NCI-H510A treated with DMSO at 0.1 percent for 48 hours (cell line): ENCODE measurements at places on chromosomes 3 and 15.

DNA sequence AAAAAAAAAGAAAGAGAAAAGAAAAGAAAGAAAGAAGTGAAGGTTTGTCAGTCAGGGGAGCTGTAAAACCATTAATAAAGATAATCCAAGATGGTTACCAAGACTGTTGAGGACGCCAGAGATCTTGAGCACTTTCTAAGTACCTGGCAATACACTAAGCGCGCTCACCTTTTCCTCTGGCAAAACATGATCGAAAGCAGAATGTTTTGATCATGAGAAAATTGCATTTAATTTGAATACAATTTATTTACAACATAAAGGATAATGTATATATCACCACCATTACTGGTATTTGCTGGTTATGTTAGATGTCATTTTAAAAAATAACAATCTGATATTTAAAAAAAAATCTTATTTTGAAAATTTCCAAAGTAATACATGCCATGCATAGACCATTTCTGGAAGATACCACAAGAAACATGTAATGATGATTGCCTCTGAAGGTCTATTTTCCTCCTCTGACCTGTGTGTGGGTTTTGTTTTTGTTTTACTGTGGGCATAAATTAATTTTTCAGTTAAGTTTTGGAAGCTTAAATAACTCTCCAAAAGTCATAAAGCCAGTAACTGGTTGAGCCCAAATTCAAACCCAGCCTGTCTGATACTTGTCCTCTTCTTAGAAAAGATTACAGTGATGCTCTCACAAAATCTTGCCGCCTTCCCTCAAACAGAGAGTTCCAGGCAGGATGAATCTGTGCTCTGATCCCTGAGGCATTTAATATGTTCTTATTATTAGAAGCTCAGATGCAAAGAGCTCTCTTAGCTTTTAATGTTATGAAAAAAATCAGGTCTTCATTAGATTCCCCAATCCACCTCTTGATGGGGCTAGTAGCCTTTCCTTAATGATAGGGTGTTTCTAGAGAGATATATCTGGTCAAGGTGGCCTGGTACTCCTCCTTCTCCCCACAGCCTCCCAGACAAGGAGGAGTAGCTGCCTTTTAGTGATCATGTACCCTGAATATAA lies 2.0 kb downstream of the B2M start:
- DNase-seq: peak; percentile 18

DNA sequence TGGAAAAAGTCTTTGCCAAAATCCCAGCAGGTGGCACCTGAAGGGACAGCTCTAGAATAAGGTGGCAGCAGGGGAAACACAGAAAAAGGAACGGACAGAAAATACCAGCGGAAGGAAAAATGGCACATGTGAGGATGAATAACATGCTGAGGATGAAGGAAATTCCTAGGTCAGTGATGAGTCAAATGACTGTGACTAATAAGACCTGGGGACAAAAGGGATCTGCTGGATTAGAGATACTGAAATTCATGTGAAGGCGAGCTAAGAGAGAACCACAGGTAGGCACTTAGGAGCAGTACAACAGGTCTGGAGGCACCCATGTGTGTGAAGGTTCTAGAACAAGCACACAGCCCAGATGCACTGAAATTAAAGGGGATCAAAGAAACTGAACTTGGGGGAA lies 482.5 kb downstream of the FOXP1 start:
- DNase-seq: no peak

GRCh38 chr3:57530071-57530608 lies 14.0 kb downstream of the DNAH12 start:
- no peak for DNase-seq

GRCh38 chr3:99781761-99782160 lies 35.9 kb upstream of the CMSS1 start:
- DNase-seq: no peak

DNA sequence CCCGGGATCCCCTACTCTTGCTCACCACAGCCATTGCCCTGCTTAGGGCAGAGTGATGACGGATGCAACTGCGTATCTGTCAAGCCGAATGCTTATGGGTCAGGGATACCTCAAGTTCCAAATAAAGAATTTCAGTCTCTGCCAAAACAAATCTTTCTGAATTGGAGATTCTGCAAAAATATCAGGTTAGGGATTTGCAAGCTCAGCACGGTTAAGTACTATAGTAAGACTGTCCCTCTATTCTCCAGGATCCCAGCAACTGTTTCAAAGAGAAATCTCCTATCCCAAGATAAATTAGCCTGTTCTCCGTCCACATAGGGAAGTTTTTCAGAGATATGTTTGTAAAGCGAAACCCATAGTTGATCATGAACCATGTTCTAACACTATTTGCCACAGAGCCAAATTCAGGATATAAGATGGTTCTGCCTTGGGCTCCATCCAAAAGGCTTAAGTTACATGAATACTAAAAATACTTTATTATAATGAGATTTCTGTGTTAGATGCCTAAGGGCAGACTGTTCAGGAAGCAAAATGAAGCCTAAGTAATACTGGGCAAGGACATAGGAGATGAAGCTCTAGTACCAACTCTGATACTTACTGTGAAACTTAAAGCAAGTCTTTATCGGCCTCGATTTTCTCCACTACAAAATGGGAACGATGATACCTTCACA lies 100.1 kb upstream of the LPP start:
- DNase-seq: no peak

GRCh38 chr15:71804226-71804625 lies 6.1 kb upstream of the NR2E3 start:
- no peak for DNase-seq

DNA sequence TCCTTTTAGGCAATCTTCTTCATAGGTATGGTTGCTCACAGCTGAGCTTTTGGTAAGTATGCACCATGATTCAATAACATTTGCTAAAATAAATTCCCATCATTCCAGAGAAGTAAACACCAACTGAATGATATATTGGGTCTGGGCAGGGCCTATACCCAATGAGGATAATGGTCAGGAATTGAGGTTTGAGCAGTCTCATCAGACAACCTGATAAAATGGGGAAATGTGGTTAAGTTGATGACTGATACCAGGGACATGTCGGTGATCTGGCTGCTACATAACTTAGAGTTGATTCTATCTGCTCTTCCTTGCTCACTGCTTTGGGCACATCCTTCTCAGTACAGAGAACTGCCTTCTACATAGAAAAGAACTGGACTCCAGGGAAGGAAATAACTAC lies 92.9 kb downstream of the GPR156 start:
- no peak for DNase-seq

- DNase-seq: no peak
Observed at GRCh38 chr15:69125236-69125635, 35.2 kb upstream of the GLCE start.

DNA sequence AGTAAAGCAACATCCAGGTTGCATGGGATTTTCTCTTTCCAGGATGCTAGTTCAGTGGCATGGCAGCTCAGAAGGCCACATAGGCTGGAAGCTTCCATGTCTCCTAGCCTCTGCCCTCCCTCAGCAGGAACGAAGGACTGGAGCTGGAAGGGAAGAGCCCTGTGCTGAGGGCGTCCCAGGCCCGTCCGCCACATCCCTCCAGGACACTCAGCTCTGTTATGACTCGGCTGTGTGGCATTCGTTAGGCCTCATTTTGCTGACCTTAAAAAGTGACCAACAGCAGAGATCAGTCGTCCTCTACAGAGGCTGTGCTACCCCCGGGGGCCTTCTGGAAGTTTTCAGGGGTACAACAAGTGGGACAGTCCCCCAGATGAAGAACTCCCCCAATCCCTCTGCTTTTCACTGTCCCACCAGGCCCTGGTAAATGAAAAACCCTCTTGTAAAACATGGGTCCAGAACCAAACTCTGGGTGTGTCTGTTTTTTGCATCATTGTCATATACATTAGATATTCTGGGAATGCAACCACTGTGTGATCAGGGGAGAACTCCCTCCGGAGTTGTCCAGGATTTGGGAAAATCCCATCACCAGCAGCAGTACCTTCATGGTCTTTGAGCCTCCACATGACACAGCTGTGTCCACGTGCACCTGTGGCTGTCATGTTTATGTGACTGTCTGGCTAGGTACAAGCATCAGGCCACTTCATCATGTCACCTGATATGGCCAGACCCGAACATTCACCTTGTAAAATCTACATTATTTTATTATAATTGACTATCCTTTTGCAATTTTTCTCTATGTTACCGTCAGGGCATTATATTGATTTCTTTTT lies 149.9 kb downstream of the OR4M2 start:
- DNase-seq: no peak

- no peak for DNase-seq
Observed at GRCh38 chr3:165817160-165817709, 20.0 kb downstream of the BCHE start.

GRCh38 chr3:73789825-73790444 lies 165.2 kb upstream of the PDZRN3 start:
- DNase-seq: no peak

DNA sequence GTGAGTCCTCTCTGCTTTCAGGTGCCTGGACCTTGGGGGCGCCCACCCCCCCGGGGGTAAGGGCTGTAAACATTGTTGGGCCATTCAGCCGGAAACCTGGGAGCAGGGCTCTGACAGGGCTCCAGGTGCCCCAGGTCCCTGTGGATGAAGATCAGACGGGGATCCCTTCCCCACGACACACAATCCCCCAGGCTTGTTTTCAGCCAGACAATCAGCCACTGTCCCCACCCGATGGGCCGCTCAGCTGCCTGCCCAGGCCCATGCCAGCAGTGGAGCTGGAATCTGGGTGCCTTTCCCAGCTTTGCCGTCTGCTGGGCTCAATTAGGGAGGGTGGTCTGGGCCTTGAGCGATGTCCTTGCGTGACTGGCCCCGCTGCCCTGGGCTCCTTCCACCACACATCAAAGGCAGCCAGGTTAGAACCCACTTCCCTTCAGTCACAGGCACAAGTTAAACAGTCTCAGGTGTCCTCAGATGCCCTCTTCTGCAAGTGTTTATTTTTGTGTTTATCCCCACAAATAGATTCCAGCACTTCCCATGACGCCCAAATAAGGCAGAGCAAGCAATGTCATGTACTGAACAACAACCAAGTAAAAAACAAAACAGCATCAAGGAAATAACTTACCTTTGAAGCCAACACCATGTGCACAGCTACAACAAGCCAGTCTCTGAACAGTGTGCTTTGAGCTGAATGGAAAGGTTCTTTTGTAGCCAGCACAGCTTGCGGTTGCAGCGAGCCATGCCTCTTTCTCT lies 77.0 kb upstream of the ALDH1A3 start:
- DNase-seq: no peak

DNA sequence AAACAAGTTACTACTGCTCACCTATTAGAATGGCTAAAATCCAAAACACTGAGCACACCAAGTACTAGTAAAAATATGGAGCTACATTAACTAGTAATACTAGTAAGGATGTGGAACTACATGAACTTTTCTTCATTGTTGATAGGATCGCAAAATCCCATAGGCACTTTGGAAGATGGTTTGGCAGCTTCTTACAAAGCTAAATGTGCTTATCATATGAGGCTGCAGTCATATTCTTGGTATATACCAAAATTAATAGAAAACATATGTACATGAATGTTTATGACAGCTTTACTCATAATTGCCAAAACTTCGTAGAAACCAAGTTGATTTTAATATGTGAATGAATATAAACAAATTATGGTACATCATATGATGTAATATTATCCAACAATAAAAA lies 366.8 kb upstream of the KCNMB2 start:
- no peak for DNase-seq

- no peak for DNase-seq
Observed at GRCh38 chr3:189838291-189838690, 207.1 kb downstream of the TP63 start.

- no peak for DNase-seq
Observed at GRCh38 chr3:163422671-163423070, 1655.6 kb downstream of the SI start.

DNA sequence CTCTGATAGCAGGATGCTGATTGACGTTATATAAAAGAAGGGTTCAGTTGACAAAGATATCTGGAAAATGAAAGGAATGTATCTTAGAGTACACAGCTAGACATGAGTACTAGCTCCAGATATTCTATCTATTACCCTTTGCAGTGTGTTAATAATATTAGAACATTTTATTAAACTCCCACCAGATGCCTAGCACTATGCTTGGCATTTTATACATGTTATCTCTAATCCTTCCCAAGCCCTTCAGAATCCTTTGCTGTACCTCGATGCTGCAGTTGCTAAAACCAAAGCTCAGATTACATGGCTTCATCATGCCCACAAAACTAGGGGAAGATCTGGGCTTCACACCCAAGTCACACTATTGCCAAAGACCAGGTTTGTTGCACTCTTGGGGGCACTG lies 350.1 kb upstream of the AZI2 start:
- no peak for DNase-seq

GRCh38 chr3:87810452-87811016 lies 248.3 kb downstream of the CGGBP1 start:
- no peak for DNase-seq

GRCh38 chr15:90924375-90924774 lies 8.0 kb downstream of the HDDC3 start:
- no peak for DNase-seq

GRCh38 chr3:33372218-33373081 lies 67.8 kb downstream of the UBP1 start:
- peak; percentile 48 for DNase-seq

GRCh38 chr3:37116998-37117397 lies 57.4 kb downstream of the LRRFIP2 start:
- DNase-seq: no peak

GRCh38 chr3:194871143-194871863 lies 185.6 kb downstream of the FAM43A start:
- no peak for DNase-seq

- no peak for DNase-seq
Observed at GRCh38 chr15:78065284-78065872, 12.1 kb downstream of the TBC1D2B start.

GRCh38 chr3:182713743-182714517 lies 79.4 kb upstream of the ATP11B start:
- peak; percentile 89 for DNase-seq

- DNase-seq: no peak
Observed at GRCh38 chr15:62432702-62433398, 267.8 kb upstream of the C2CD4B start.

GRCh38 chr15:60928970-60929369 lies 300.1 kb downstream of the RORA start:
- DNase-seq: peak; percentile 21

- no peak for DNase-seq
Observed at GRCh38 chr3:128431803-128432300, 34.8 kb downstream of the DNAJB8 start.

DNA sequence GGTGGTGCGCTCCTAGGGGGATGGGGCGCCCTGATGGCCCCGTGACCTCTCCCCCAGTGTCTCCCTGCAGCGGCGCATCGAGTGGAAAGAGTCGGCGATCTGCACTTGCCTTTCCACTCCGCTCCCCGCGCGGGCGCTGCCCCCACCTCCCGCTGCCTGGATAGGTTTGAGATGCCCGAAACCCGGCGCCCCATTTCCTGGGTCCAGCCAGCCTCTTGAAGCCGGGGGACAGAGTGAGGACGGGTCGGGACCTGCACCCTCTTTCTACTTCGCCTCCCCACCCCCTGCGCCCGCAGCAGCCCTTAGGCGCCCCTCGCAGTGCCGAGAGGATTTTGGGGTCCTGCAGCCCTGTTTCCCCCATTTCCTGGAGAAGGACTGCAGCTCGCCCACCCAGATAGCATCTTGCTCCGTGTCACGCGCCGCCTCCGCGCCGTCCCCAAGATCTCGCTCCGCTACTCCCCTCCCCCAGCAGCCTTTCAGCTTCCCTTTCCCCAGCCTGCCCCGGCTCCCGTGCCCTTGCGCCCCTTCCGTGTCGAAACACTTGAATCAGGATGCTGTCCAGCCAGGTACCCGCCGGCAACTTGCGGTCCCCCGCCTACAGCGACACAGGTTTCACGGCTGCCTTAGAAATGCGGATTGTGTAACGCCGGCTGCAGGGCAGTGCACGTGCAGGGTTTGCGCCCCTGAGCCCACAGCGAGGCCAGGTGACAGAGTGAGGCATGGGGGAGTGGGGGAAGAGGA lies 519 bp downstream of the ABHD6 start:
- no peak for DNase-seq

GRCh38 chr15:82737975-82738374 lies 28.3 kb upstream of the AP3B2 start:
- DNase-seq: no peak
